ENCODE measurements at places on chromosomes 7 and 10.

DNA sequence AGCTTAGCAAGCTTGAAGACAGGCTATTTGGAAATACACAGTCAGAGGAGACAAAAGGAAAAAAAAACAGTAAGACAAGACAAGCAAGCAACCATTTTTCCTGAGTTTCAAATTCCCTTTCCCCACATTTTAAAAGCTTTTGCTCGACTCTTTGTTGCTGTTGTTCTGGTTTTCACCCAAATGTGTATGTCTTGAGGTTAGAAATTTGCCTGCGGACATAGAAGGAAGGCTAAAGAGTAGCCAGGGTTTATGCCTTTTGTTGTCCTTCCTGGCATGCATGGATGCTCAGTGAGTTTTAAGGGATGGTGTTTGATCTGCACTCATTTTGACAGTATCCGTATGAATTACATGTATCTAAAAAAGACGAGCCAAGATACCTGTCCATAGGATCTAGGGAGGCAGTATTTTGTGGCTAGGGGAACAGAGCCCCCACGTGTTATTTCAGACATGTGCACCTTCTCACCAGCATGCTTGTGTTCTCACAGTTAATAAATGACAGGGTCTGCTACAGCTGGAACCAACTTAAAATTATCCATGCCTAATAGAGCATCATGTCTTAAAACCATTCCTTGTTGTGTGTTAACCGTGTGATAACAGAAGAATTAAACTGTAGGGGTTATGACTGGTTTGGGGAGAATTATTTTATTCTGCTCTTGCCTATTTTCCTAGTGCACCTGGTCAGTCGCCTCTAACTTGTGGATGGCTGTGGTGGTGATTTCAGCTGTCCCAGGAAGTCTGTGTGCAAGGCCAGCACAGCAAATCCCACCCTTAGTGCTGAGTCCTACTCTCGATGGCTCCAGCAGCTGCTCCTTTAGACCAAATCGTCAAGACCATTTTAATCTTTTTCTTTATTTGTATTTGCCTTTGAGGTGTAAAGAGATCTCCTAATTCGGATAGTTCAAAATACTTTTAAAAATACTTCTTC lies 9.1 kb downstream of the WIPF3 start:
- no peaks in the 10 kb centered on the region for H3K36me3 ChIP-seq
- no peak overlapping the region for H3K4me3 ChIP-seq
- peaks cover 1% of the 10 kb centered on the region for H3K27me3 ChIP-seq
- H3K4me1 ChIP-seq = no peaks in the 10 kb centered on the region
- DNase-seq = no peak

- H3K36me3 ChIP-seq = no peaks in the 10 kb centered on the region
- H3K4me3 ChIP-seq = no peak overlapping the region
- no peak for DNase-seq
- H3K27me3 ChIP-seq = no peaks in the 10 kb centered on the region
- no peak overlapping the region for H3K27ac ChIP-seq
Observed at GRCh38 chr7:2969398-2970306, 74.0 kb downstream of the CARD11 start.

DNA sequence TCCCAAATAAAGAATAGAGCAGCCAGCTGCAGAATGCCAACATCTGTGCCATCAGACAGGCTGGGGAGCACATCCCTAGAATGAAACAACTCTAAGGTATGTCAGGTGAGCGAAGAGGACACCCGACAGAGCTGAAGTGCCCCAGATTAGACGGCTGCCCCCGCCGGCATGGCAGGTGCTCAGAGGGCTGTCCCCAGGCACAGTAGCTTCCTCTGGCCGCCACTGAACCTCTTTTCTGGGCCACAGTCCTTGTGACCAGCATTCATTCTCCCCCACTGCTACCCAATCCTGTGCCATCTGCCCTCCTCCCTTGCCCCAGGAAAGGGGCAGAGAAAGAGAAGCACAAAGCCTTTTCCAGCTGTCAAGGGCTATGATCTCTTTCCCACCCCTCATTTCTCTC lies 41.7 kb downstream of the RGS10 start:
- no peak overlapping the region for H3K27ac ChIP-seq
- no peak overlapping the region for H3K4me3 ChIP-seq
- H3K36me3 ChIP-seq = no peaks in the 10 kb centered on the region

DNA sequence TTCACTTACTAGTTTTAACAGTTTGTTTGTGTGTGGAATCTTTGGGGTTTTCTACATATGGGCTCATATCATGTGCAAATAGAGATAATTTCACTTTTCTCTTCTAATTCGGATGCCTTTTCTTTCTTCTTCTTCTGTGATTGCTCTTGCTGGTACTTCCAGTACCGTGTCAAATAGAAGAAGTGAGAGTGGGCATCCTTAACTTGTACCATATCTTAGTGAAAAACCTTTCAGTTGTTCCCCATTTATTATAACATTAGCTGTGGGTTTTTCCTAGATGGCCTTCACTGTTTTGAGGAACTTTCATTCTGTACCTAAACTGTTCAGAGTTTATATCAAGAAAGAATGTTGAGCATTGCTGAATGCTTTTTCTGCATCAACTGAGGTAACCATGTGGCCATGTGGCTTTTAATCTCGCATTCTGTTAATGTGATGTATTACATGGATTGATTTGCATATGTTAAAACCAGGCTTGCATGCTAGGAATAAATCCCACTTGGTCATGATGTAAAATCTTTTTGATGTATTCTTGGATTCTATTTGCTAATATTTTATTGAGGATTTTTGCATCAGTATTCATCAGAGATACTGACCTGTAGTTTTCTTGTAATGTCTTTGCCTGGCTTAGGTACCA lies 78.7 kb downstream of the FAM107B start:
- H3K4me1 ChIP-seq = no peaks in the 10 kb centered on the region
- no peak for DNase-seq
- H3K27me3 ChIP-seq = no peaks in the 10 kb centered on the region
- no peak overlapping the region for H3K27ac ChIP-seq
- no peak overlapping the region for H3K4me3 ChIP-seq
- H3K36me3 ChIP-seq = no peaks in the 10 kb centered on the region

DNA sequence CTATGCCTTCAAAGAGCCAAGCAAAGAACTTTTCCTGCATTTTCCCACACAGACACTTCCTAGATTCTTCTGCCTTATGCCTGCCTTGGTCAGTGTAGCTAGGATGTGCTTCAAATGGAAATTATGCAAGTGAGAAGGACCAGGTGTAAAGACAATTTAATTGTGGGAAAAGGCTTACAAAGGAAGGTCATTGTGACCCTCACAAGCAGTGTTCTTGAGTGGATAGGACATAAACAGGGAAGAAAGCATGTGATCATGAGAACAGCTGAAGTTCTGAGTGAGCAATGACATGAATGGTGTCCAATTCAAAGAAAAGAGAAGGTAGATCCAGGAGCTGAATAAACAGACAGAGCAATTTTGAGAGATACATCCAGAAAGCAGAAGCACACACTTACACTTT lies 1.3 kb upstream of the PIP start:
- DNase-seq = no peak
- H3K27me3 ChIP-seq = no peaks in the 10 kb centered on the region
- H3K4me3 ChIP-seq = no peak overlapping the region

DNA sequence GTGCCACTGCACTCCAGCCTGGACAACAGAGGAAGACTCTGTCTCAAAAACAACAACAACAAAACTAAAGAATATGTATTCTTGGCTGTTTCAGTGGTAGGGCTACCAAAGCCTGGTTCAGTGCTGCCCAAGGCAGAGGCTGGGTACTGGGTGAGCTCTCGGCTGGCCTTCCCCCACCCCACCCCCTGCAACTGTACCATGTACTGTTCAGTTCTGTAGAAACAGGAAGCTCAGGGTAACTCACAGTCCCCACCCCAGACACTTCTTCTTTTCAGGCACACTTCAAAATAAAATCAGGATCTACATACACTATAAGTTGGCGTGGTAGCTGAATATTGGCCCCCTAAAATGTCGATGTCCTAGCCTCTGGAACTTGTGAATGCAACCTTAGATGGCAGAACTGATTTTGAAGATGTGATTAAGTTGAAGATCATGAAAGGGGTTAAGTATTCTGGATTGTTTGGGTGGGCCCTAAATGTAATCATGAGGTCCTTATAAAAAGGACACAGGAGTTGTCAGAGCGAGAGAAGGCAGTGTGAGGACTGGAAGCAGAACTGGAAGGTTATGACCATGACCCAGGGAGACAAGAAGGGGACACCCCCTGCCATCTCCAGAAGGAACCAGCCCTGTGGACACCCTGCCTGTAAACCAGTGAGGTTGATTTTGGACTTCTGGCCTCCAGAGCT lies 31.2 kb downstream of the TBXAS1 start:
- no peaks in the 10 kb centered on the region for H3K36me3 ChIP-seq
- H3K4me1 ChIP-seq = peaks cover 2% of the 10 kb centered on the region
- H3K27me3 ChIP-seq = no peaks in the 10 kb centered on the region
- no peak overlapping the region for H3K27ac ChIP-seq

GRCh38 chr10:81065474-81065873 lies 527.8 kb downstream of the SH2D4B start:
- H3K4me1 ChIP-seq = no peaks in the 10 kb centered on the region
- DNase-seq = no peak
- no peaks in the 10 kb centered on the region for H3K36me3 ChIP-seq

DNA sequence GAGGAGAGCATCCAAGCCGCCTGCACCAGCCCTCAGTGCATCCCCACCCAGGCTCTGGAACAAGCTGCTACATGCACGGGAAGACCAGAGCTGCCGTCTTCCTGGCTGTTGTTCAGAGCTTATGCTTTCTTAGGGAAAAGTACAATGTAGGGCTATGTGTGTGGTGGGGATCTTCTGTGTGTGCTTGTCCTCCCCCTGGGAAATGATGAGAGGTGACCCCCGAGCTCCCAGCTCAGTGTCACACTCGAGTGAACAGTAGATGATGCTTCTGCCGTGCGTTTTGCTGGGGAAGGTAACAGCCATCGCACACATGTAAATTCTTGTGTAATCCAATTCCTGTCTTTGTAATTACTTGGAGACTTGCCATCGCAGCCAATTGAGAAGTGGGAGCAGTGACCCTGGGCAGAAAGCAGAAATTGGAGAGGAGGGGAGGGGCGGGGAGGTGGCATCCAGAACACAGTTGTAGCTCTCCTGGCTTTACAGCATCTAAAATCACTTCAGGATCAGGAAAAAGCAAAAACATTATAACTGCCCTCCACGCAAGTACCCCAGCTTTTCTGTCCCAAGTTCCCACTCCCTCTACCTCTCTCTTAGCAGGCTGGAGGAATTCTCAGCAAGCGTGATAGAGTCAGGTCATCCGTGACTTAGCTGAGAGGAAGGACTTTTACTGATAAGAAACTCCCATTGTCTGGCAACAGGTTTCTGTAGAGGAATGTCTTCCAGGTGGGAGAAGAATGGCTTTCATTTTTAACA lies 149.6 kb downstream of the TCF7L2 start:
- H3K36me3 ChIP-seq = no peaks in the 10 kb centered on the region
- H3K4me3 ChIP-seq = no peak overlapping the region
- no peak overlapping the region for H3K27ac ChIP-seq
- peaks cover 9% of the 10 kb centered on the region for H3K4me1 ChIP-seq
- DNase-seq = peak; percentile 89

DNA sequence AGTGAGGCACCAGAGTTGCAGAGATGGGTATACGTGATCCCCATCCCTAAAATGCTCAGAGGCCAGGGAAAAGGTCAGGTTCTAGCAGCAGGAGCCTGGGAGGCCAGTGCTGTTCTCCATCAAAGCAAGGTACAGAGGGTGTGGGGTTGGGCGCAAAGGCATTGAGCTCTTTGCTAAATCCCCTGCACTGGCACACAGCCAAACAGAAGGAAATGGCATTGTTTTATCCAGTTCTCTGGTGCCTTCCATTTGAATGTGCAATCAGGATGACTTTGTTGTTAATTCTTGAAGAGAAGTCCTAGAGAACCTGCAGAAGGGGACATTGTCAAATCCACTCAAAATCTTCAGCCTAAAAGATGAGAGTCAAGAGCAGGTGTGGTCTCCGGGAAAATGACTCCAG lies 111.3 kb upstream of the CHST15 start:
- H3K27me3 ChIP-seq = no peaks in the 10 kb centered on the region
- H3K4me3 ChIP-seq = no peak overlapping the region
- no peak overlapping the region for H3K27ac ChIP-seq
- H3K36me3 ChIP-seq = no peaks in the 10 kb centered on the region

GRCh38 chr10:133134411-133135115 lies 25.5 kb upstream of the KNDC1 start:
- H3K36me3 ChIP-seq = no peaks in the 10 kb centered on the region
- H3K4me3 ChIP-seq = no peak overlapping the region
- no peaks in the 10 kb centered on the region for H3K4me1 ChIP-seq
- no peaks in the 10 kb centered on the region for H3K27me3 ChIP-seq
- no peak overlapping the region for H3K27ac ChIP-seq

- peak within 1 kb of the TSS; percentile 61 for H3K4me3 ChIP-seq
- H3K27me3 ChIP-seq = no peaks in the 10 kb centered on the region
- H3K4me1 ChIP-seq = no peaks in the 10 kb centered on the region
- peak within 1 kb of the TSS; percentile 25 for H3K27ac ChIP-seq
- H3K36me3 ChIP-seq = no peaks in the 10 kb centered on the region
- peak; percentile 86 for DNase-seq
Observed at GRCh38 chr7:124032369-124033094, at the start of gene TMEM229A. Gene TMEM229A (minus strand): TSS chr7:124033067. CDS start chr7:124033003, 64 bp downstream.

DNA sequence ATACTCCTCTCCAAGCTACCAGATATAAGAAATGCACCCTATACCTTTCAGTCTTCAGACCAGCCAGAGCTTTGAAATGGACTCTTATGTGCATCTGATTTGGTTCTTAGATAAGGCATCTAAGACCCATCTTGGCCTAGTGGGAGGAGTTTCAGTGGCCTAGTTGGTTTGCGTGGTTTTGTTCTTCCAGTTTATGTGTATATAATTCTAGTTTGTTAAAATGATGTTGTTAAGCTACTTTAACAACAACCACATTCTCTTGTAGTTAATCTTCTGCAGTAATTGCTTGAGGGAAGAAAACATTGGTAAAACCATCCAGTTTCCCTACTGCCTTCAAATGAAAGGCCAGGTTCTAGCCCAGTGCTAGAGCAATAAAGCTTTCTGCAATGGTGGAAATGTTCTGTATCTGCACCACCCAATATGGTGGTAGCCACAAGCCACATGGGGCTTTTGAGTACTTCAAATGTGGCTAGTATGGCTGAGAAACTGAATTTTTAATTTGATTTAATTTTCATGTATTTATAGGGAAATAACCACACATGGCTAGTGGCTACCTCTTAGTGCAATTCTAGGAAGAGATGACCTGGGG lies 66.3 kb downstream of the KLHDC10 start:
- H3K36me3 ChIP-seq = no peaks in the 10 kb centered on the region
- no peak overlapping the region for H3K27ac ChIP-seq
- H3K27me3 ChIP-seq = no peaks in the 10 kb centered on the region
- H3K4me3 ChIP-seq = no peak overlapping the region
- no peaks in the 10 kb centered on the region for H3K4me1 ChIP-seq
- DNase-seq = no peak

DNA sequence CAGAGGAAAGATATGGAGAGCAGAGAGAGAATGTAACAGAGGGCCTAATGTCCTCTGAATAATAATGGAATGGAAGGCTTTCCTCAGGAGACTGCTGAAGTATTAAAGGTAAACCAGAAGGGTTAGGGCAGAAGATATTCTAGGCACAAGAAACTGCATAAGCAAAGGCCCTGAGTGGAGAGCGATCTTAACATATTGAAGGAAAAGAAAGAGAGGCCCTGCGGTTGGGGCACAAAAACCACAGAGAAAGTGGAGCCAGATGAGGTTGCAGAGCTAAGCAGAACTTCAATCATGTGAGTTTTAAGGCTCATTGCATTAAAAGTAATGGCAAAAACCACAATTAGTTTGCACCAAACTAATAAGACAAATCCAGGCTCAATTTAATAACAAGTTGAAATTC lies 115.8 kb upstream of the VSTM2A start:
- H3K4me3 ChIP-seq = no peak overlapping the region
- no peak overlapping the region for H3K27ac ChIP-seq
- no peak for DNase-seq
- no peaks in the 10 kb centered on the region for H3K4me1 ChIP-seq
- H3K27me3 ChIP-seq = no peaks in the 10 kb centered on the region
- H3K36me3 ChIP-seq = no peaks in the 10 kb centered on the region

GRCh38 chr7:141073641-141074161 lies at the start of gene TMEM178B:
Gene TMEM178B (plus strand): TSS chr7:141074064.
- H3K27ac ChIP-seq = no peak within 1 kb of the TSS
- peak; percentile 60 for DNase-seq
- no peaks in the 10 kb centered on the region for H3K36me3 ChIP-seq
- no peaks in the 10 kb centered on the region for H3K4me1 ChIP-seq
- peak within 1 kb of the TSS; percentile 64 for H3K4me3 ChIP-seq
- peaks cover 9% of the 10 kb centered on the region for H3K27me3 ChIP-seq
